ENCODE measurements at places on chromosomes 4 and X.

DNA sequence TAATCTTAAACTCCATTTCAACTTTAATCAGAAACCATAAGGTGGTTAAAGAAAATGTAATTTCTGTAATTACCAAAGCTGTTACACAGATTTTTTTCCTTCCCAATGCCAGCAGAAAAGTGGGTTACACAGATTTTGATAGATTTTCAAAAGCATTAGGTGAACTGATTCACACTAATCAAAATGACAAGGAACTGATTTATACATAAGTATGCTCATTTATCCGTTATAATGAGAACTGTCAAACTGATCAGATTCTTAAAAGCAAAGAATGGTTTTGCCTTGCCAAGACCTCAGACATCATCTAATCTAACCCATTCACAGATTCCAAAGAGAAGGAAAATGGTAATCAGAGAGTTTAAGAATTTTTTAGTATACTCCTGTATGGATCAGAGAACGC lies 5.2 kb downstream of the UGDH start:
- DNase-seq = no peak

- DNase-seq = no peak
Measured at GRCh38 chrX:68574240-68574639, 73.2 kb upstream of the STARD8 start.

GRCh38 chr4:128241425-128241913 lies 46.1 kb downstream of the PGRMC2 start:
- DNase-seq = peak; percentile 97

DNA sequence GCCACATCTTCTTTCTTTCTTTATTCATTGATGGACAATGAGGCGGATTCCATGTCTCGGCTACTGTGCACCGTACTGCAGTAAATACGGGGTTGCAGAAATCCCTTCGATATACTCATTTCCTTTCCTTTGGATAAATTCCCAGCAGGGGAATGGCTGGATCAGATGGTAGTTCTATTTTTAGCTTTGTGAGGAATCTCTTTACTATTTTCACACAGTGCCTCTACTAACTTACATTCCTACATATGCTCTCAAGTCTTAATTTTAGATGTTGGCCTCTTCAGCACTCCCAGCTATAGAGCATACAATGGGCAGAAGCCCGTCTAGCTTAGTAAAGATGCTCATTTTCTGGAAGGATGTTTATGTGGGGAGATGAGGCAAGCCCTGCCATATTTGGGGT lies 317.4 kb downstream of the ASMT start:
- DNase-seq = peak; percentile 90

DNA sequence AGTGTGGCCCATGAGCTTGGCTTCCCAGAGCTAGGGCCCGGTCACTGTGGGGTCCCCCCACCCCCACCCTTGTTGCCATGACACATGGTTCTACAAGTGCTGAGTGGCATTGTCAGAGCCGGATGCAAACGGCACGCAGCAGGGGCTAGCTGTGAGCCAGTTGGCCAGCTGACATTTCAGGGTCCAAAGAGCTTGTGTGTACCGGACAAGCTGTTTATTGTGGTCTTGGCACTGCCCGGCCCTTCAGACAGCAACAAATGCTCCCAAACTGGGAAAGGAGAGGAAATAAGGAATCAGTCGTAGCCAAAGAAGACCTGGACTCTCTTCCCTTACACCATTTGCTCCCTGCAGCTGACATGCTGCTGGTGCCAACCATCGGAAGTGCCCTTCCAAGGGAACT lies 36.8 kb downstream of the TSC22D3 start:
- no peak for DNase-seq

DNA sequence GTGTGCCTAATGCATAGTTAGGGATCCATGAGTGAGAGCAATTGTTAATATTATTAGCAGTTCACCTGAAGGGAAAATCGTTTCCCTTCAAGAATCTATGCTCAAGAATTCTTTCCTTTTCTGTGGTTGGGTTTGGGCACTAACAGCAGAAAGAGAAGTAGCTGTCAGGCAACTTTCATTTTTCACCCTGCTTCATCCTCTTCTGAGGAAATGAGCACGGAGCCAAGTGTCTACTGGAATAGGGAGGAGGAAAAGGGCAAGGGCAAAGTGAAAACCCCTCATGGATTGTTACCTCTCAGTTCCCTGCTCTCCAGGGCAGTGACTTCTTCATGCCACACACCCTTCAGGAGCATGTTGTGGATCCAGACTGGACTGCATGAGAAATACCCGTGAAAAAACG lies 2.6 kb upstream of the HPGDS start:
- no peak for DNase-seq

GRCh38 chr4:78379991-78380729 lies 171.4 kb upstream of the ANXA3 start:
- peak; percentile 74 for DNase-seq

DNA sequence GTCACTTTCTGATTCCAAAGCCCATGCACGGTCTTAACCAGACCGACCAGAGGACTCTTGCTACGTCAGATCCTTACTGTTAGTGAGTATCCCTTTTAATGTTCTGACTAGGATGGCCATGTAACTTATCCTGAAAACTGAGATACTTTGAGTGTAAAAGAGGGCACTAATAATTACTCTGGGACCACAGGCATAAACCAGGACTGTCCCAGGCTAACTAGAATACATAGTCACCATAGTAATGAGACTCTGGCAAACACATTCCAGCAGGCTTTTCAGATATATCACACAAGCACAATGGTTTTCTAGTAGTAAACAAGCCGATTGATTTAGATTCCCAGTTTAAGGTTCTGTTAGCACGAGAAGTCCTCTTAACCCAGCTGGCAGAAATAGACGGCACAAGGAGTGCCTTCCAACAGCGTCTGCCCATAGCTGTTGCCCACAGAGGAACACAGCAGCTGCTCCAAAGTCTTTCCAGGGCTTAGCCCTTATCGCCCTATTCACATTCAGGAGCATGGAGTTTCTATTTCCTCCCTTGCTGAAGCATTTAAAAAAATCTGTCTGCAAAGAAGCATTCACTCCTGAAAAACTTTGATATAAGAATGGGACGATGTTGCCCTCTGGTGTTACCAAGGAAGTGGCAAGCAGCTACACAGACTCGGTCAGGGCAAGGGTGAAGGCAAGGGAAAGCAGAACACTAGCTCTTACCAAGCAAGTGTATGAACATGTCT lies 92.4 kb downstream of the CXCL13 start:
- peak; percentile 66 for DNase-seq

DNA sequence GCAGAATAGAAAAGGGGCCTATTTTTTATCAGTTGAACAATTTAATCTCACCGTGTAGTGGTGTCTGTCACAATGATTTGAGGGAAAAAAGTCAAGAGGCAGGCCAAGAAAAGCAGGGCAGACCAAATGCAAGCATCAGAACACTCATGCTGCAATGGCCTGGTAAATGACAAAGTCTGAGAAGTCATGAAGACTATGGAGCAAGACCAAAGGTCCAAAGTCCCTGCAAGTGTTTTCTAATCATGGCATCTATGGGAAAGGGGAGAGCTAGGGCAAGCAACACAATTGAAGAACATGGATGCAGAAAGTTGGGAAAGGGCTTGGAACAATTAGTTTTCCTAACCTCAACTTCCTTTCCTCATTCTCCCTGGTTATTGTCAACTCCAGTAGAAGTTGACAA lies 147.7 kb upstream of the TLL1 start:
- DNase-seq = no peak

GRCh38 chr4:28488021-28488420 lies 1627.4 kb downstream of the STIM2 start:
- DNase-seq = no peak

- peak; percentile 26 for DNase-seq
Measured at GRCh38 chr4:153634738-153635353, 49.2 kb upstream of the TLR2 start.

- no peak for DNase-seq
Measured at GRCh38 chrX:46321676-46322075, 223.5 kb downstream of the ZNF674 start.

DNA sequence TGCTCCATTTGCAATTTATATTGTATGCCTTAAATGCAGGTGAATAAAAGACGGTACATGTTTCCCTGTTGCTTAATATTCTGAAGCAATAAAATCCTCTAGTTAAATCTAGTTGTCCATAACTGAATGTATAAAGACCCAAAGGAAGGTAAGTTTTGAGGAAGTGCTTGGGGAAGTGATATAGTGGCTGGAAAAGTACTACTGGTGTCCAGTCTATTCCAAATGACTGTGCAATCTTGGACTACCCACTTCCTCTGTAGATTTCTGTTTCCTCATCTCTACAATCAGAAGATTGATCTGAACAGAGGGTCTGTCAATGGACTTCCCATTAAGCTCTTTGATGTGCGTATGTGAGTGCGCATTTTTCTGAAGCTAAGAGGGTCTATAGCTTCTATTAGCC lies 17.0 kb downstream of the SNCA start:
- DNase-seq = no peak

DNA sequence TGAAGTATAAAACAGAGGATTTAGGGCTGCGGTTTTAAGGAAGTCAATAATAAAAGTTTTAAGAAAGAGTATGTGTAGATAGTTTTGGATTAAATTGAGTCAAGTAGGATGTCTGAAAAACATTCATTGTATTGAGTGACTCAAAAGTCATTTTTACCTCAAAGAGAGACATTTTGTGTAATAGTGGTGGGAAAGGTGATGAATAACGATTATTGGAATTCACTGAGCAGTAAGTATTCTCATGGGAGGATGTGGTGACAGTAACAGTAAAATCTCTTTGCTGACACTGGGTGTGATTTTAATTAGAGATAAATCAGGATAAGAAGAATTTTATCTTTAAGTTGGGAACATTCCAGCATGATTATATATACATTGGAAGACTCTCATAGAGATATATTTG lies 233.6 kb downstream of the PDHA2 start:
- peak; percentile 58 for DNase-seq

DNA sequence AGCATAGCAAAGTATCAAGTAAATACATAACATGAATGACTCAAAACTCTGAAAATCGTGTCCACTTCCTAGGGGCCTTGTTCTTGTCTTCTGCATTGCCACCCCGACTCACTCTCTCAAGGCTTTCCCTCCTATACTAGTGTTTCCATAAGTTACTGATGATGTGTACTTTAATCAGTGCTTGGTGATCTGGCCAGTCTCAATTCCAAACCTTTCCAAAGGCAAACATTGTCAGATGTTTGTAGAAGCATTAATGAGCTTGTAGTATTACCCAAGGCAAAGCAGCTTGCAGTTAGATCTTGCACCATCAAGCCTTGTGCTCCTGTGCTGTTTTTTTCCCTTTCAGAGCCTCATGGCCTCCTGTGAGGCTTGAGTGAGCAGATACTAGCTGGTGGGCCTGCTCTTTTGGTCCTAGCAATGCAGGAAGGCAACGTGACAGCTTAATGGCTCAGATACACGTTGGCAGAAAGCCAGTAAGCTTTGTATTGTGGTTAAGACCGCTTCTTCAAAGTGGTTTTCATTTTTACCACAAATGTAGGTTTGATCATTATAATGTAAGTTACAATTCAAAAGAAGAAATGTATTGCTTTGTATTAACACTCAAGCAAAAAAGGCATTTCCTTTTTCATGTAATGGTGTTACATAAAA lies 51.8 kb downstream of the RBPJ start:
- peak; percentile 83 for DNase-seq

DNA sequence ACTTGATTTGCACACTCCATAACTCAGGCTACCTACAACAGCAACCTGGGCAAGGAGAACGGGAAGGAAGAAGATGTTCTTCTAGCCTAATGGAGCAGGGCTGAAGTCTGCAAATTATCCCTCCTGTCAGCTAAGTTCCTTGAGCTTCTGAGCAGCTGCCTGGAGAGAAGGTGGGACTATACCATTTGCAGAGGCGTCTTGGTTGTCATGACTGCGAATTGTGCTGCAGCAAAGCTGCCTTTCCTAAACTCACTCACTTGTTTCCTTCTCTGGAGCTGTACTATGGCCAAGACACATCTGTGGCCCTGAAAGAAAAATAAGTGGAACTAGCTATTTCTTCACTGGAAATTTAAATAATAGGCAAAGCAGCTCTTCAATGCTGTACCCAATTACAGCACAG lies 682.4 kb upstream of the GRIA3 start:
- no peak for DNase-seq

DNA sequence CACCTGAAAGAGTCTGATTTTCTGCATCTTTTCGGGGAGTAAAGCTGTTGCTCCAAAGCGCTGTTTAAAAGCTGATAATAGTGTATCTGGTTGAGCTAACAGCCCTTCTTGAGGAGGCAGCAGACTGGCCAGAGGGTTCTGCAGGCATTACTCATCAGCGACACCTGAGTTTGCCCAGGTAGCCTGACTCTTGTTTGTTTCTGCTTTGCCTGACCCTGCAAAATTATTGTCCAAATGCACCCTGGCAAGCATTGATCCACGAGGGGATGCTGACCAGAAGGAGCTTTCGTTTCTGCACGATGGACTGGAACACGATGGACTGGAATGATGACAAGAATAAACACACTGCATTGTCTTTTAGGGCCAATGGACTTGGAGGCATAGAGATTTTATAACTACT lies 6.2 kb downstream of the CD99 start:
- no peak for DNase-seq

DNA sequence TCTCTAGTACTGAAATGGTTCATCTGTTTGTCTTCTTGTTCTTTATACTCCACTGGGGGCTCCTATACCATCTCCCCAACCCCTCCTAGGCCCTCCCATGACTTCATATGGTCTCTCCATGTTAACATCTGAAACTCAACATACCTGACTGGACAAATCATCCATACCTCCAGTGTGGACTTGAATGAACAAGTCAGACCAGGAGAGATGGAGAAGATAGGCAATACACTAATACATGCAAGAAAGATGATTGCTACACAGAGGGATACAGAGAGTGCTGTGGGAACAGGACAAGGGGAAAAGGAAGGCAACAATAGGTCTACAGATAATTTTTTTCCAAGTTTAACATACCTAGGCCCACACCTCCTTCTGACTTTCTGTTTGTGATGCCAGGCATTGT lies 175.1 kb downstream of the FHIP1A start:
- DNase-seq = no peak

DNA sequence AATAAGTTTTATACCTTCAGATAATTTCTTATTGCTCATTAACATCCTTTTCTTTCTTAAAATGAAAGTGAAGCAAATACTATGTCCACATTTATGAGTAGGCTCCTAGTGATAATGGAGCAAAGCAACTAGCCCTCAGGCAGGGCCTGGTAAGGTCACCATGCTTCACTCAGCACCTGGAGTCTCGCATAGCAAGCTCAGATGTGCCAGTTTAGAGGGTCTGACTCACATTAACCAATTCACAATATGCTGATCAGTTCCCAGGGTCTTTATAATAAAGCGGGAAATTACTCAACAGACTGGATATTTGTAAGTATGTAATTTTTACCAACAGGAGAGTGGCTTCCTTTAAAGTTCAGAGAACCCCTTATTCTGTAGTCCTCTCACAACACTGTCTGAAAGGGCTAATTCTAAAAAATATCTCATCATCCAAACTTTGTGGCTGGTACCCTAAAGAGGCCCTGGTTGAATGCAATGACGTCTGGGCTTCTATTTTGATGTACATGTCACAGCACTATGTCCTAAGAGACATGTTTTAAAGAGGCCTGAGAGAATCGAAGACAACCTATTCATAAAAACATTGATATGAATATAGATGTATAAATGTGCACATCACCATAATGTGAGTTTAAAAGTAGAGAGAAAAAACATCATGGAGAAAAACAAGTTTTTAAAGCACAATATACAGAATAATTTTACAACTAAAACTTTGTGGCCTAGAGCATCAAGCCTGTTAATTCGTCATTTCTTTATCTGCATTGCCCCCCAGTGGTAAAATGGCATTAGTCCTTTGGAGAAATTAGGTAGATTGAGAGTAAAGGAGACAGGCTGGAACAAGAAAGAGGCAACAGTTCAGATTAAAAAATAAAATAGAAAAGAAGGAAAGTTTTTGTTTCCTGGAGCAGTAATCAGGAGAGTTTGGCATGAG lies 44.3 kb downstream of the IL21 start:
- peak; percentile 52 for DNase-seq

Measured in fibroblast of skin of right biceps (primary cell).